NCI-H2081 (cell line): ENCODE measurements at places on chromosomes 1 and 21.

DNA sequence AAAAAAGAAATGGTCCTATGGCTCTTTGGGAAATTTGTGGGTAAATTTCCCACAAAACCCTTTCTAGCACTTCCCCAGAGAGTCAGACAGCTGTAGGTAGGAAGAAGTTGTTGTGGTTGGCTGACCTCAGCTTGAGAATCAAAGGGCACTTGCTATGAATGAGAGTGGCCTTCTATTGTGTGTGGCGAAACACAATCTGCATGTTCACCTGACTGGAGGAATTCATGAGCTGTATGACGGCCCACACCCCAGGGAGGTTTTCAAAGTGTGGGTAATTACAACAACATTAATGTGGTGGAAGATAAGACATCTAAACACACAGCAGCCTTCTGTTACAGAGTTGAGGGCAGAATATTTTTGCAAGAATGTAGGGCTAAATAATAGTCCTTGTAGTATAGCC lies 38.8 kb downstream of the NGF start:
- no peak for DNase-seq

DNA sequence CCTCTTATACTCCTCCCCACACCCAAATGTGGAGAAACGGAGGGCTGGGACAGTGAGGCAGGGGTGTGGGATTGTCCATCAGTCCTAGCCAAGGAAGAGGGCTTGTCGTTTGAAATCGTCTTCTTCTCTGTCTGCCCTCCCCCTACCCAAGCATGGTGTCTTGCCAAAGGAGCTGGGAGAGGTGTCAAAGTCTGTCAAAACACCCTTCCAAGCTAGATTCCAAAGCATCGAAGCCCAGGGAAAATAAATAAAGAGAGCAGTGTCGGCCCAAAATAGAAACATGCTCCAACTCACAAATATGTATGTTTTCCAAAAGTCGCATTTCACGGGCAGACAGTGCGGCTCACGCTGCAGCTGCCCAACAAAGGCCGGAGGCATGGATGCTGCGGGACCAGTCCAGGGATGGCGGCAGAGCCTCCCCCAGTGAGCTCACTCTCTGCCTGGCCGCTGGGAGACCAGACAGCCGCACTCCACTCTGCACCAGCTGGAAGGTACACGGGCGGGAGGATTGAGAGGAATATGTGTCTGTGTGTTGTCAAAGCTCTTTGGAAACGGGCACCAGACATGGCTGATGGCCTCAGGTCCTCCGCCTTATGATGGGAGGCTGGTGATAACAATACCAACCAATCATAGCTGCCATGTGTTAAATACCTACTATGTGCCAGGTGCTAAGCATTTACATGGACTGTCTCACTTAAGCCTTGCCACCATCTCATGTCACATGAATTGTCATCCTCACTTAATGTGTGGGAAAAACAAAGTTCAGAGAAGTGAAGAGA lies 3.9 kb downstream of the DISP3 start:
- no peak for DNase-seq

- DNase-seq: no peak
Observed at GRCh38 chr1:170634293-170634692, 29.6 kb upstream of the PRRX1 start.

- DNase-seq: no peak
Observed at GRCh38 chr1:28370239-28371009, 884 bp downstream of the PHACTR4 start.

DNA sequence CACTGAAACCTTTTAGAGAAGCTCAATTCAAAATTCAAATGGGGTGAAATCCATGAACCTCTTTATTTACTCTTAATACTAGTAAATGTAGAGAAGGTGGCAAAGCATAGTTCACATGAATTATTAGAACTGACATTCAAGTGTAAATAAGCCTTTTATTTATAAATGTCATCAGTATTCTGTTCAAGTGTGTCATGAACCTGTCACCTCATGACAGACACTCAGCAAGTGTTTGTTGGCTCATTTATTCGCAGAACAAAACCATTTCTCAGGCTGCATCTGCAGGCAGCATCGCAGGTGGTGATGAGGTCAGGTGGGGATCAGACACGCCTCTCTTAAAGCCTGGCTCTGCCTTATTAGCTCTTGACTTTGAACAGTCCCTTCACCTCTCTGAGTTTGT lies 116.6 kb downstream of the SETD4 start:
- peak; percentile 53 for DNase-seq

- no peak for DNase-seq
Observed at GRCh38 chr1:223270155-223270554, 93.8 kb downstream of the SUSD4 start.

DNA sequence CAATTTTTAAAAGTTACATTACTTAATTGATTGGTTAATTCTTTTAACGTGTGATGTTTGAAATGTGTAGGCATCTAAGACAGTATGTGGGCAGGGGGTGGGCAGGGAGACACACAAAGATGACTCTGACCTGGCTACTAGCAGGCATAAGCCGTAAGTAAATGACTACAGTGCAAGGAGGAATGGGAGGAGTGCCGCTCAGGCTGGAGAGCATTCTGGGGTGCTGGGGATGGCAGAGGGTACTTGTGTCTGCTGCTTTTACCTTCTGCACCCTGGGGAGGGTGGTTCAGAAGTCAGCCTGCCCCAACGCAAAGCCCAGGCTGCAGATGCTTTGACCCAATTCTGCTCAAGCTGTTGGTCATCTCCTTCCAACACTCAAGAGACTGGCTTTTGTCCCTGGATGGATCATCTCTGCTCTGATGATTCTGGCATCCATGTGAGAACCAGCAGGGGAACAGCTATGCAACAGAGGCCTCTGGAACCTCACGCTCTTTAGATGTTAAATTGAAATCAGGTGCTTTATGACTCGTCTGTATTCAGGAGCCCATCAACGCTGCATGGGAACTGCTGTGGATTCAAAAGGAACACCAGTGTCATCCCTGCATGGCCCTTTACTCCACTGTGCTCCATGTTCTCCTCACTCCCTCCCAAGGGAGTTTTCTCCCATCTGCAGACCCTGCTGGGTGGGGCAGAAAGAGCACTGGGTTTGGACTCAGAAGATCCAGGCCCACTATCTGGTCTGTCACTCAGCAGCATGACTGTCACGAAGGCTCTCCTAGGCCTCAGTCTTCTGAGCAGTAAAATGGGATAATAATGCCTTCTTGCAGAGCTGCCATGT lies 78.8 kb downstream of the FAM78B start:
- DNase-seq: no peak
